Activated gamma-delta T cell treated with anti-CD3 and anti-CD28 coated beads, Interleukin-2, amount 50 U/mL, for 16 hours (primary cell): ENCODE measurements at places on chromosomes 13 and 19.

- no peak for DNase-seq
These were observed 224.4 kb downstream of the LACC1 start for GRCh38 chr13:44104197-44104490.

DNA sequence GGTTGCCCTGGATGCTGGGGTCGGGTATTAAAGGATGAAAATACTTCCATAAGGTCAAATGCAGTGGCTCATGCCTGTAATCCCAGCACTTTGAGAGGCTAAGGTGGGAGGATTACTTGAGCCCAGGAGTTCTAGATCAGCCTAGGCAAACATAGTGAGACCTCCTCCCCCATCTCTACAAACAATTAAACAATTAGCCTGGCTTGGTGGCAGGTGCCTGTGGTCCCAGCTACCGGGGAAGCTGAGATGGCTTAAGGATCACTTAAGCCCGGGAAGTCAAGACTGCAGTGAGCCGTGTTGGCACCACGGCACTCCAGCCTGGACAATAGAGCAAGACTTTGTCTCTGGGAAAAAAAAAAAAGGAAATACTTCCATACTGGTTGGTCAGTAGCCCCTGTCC is 1.5 kb downstream of the KLK11 start:
- no peak for DNase-seq

DNA sequence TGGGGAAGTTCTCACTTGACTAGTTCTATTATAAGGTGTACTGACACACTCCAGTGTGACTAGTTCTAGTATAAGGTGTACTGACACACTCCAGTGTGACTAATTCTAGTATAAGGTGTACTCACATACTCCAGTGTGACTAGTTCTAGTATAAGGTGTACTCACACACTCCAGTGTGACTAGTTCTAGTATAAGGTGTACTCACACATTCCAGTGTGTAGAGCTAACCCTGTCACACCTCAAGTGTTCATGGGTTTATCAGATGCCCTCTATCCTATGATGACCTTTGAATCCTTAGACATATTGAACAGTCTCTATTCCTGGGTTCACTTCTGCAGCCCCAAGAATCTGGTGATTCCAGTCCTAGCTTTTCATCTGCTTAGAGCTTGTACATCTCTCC is 54.6 kb upstream of the MYO16 start:
- no peak for DNase-seq

- no peak for DNase-seq
These were observed 7.6 kb downstream of the PHLDB3 start for GRCh38 chr19:43496960-43497359.

DNA sequence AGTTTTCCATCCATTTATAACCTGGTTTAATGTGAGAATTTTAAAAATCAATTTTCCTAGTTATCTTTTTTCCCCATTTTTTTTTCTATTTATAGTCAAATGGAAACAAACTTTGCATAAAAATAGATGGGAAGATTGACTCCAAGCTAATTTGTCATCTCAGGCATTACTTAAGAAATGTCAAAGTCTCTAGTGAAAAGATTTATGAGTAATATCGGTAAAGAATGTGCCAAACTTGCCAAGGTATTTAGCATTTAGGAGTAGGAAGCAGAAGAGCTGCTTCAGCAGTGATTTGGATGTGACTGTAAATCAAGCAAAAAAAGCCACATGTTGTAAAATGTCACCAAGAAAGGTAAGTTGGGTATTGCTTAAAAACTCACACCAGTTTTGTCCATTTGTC is 108.6 kb downstream of the LACC1 start:
- DNase-seq, result no peak

DNA sequence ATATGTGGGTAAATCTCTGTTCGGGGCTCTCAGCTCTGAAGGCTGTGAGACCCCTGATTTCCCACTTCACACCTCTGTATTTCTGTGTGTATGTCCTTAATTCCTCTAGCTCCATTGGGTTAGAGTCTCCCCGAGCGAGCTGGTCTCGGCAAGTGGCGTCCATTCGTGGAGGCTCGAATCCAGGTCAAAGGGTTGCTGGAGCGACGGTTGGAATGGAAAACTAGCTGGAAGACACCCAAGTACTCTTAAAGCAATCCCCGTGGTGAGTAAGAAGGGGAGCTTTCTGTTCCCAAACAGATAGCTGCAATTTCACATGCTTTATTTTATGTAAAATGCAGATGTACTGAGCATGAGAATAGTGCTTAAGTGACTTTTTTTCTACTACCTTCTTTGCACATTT is 277.5 kb upstream of the SGCG start:
- no peak for DNase-seq

DNA sequence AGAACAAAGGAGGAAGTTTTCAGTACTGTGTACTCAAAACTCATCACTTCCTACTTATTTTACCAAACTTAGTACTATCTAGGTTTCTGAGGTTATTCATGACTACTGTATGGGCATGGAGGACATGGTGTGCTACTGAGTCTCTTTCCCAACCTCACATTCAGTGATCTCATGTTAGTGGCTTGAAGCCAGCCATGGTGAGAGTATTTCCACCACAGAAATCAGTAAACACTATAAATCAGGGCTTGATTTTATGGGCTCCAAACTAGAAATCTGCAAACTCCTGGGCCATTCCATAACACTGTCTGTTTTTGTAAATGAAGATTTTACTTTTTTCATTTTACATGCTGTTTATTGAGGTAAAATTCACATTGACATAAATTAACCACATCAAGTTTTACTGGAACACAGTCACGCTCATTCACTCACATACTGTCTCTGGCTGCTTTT is 19.7 kb downstream of the MED26 start:
- no peak for DNase-seq

DNA sequence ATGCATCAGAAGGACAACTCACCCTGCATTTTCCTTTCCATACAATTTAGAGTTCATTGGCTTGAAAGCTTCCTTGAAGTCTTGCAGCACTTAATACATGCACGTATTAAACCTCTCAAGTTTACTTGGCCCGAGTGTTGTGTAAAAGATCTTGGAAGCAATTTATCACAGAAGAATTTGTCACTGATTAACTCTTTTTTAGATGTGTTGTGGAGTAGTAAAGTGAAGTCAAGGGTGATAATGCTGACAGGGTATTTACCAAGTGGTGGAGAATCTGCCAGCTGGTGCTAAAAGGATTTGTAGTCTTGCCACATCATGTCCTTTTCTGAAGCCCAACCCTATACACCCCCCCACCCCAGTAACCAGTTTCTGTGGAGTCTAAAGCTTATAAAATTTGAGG is 421.0 kb upstream of the MIR17HG start:
- no peak for DNase-seq

DNA sequence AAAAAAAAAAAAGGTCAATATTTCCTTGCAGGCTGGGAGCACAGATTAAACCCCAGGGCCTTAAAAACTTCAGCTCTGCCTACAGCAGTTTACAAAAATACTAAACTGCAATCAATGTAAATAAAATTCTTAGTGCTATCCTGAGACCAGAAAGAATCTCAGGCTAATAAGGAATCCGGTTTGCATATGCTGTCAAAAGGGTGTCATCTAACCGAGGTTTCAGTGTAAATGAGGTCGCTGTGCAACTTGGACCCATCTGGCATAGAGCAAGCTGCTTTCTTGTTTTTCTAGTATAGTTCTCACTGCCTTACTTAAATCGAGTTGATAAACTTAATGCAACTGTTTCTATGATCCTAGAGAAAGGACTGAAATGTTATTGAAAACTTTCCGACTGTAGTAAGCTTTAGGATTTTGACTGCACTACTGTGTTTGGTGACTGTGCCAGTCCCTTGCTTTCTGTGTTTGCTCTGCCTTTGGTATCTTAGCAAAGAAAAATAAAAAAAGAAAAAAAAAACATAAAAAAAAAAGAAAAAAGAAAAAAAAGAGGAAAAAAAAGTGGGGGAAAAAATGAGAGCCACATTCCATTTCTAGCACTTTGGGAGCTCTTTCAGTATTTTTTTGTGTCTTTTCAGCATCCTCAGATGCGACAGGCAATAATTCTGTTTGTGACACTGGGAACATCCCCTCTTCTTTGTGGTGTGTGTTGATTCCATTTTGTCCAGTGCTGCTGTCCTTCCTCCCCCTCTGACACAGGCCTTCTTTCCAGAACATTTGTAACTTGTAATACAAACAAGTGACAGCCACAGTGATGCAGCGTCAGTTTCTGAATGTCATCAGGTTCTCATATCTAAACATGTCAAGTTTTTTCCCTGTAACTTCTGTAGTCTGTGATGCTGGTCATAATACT is 340.5 kb downstream of the ZNF536 start:
- DNase-seq, result no peak

- DNase-seq, result no peak
These were observed 67.7 kb downstream of the TBC1D4 start for GRCh38 chr13:75414036-75414827.

GRCh38 chr13:103007427-103007762 is 58.8 kb downstream of the SLC10A2 start:
- no peak for DNase-seq

- DNase-seq, result no peak
These were observed 991.7 kb downstream of the DIAPH3 start for GRCh38 chr13:59172076-59172475.

- no peak for DNase-seq
These were observed 25.9 kb downstream of the UBA2 start for GRCh38 chr19:34454091-34454490.

DNA sequence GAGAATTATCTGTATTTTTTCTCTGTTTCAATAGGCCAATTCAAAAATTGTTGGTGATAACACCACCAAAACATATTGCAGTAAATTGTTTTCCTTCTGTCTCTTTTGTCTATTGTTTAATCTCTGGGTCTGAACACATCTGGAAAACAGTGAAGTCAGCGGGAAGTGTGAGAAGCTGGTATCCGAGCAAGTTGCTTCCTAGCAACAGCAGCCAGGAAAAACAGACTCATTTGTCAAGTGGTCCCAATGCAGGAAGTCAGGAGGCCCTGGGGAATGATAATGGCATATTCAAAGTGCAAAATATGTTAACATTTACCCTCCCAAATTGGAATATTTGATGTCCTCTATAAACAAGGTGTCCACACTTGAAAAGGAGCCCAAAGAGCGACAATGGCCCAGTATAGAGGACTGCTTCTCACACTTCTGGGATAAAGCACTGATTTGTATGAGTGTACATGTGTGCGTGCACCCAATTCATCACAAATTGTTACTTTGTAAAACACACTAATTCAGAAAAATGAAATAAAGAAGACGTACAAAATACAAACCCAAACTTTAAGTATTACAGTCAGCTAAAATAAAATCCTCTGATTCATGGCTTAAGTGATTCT is 515.0 kb downstream of the TBC1D4 start:
- DNase-seq, result no peak

GRCh38 chr19:492091-492531 is 4.2 kb upstream of the MADCAM1 start:
- no peak for DNase-seq

DNA sequence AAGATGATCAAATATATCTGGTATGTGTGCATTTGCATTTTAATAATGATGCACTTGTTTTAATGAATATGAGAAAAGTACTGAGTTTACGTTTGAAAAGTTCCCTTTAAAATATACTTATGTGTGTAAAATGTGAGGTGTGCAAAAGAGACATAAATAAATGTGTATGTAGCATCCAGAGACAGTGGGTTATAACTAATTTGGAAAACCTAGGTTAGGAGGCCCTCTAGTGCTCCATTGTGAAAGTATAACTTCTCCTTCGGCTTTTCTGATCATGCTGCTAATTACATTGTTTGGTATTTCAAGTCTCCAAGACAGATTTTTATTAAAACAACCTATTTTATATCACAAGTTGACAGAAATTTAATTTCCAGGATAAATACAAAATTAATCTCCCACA is 30.1 kb downstream of the SCEL start:
- no peak for DNase-seq

- no peak for DNase-seq
These were observed 76.2 kb downstream of the GGACT start for GRCh38 chr13:100512422-100512821.

DNA sequence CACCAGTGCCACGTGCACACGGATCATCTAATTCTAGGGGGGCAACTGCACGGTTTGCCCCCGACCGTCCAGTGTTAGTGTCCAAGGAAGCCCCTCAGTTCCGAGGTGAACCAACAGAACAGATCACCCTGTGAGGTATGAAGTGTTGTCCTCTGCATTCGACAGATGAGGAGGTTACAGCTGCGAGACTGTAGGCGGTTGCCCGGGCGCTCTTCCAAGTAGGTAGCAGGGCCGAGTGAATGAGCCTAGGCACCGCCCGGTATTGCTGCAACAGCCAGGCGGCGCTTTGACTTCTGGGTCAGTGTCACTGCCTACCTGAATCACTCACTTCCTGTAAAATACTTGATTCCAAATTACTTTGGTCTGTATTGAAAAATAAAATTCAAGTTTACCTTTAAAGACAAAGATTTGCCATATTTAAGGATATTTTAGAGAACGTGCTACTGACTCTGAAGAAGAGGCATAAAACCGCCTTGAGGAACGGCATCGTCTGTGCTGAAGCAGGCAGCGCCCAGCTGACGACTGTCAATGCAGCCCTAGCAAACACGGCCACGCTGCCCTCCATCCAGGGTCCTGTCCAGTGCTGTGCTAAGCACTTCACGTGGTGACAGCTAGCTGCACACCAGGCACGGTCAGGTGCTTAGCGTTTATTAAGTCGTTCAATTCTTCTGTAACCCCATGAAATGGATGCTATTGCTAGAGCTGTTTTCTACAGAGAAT is 19.3 kb upstream of the RASA3 start:
- DNase-seq, result no peak

GRCh38 chr19:56866538-56866937 is 26.0 kb upstream of the PEG3 start:
- no peak for DNase-seq

DNA sequence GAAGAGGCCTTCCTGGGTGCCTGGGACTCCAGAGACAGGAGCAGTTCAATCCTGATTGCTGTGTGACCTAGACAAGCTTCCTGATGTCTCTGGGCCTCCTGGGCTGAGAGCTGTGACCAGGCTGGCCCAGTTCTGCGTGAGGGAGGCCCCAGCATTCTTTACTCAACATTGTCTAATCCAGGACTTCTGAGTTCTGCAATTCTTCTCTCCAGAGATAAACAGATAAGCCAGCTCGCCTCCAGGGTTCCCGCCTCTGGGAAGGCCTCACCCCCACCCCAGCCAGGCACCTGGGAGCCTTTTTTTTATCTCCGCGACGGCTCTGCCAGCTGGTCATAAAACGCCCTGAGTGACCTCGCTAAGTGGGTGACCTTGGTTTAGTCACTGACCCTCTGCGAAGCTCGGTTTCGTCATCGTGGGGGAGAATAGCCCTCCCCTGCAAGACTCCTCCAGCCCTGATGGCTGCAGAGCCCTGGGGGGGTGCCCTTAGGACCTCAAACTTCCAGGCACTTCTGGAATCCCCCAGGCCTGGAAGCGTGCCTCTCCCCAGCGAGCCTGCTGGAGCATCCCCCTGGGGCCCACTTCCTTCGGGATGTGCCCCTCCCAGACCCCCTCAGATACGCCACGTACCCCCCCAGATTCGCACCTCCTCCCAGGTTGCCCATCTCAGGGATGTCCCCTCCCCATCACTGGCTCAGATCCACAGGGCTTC is 1.9 kb downstream of the SULT2B1 start:
- DNase-seq, result no peak
